ENCODE measurements at places on chromosomes 12 and 14. TPM values are rescaled to one million over a fixed set of nuclear protein-coding genes. Genes with fewer than 3 reads are reported as not detected.

HOXC4 gene
- total RNA-seq, result 1.3 TPM

TSPAN8 gene
- total RNA-seq, result not detected

KRT1 gene
- total RNA-seq, result not detected

IAPP gene
- not detected for total RNA-seq

BCL2L14 gene
- total RNA-seq, result 0.61 TPM

DNA sequence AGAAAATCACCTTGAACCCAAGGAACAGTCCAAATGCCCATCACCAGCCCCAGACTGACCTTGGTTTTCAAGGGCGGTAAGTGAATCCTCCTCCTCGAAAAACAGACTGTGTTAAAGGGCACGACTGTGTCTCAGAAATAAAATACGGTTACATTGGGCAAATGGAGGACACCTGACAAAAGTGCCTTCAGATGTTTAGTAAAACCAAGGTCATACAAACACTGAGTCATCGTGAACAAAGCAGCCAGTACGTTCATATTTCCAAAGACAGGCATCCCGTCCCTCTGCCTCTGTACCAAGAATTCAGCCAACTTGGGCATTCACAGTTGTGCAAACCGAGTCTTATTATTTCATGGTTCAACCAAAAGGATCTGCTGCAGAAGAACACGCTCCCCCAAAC lies 25.9 kb downstream of the FOXN3 start:
- H3K4me1 ChIP-seq, result peaks cover 58% of the 10 kb centered on the region
- H3K27ac ChIP-seq, result no peak overlapping the region
- no peak overlapping the region for H3K4me3 ChIP-seq
- peaks cover 5% of the 10 kb centered on the region for H3K36me3 ChIP-seq
- DNase-seq, result no peak
- H3K27me3 ChIP-seq, result no peaks in the 10 kb centered on the region

DNA sequence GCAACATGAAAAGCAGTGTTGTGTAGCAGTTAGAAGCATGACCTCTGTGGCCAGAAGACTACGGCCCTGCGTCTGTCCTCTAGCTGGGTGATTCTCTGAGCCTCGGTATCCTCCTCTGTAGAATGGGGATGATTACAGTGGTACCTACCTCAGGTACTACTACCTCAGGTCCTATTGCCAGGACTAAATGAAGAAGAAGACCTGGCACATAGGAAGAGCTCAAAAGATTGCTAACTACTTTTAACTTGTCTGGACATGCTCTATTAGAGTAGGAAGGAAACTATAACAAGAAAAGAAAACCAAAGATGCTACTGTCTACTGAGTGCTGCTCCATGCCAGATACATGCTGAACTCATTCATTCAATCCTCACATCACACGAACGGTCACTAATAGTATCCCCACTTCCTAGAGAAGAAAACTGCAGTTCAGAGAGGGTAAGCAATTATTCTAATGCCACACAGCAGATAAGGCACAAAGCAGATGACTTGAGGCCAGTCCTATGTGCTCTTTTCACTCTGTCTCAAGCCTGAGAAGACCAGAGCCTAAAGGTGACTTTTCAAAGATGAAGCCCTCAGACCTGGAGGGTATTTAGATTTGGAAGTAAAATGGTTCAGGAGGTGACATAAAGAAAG lies 108.1 kb upstream of the HIF1A start:
- H3K27me3 ChIP-seq, result no peaks in the 10 kb centered on the region
- H3K4me1 ChIP-seq, result peaks cover 53% of the 10 kb centered on the region
- no peak overlapping the region for H3K4me3 ChIP-seq
- peak overlapping the region; percentile 0 for H3K27ac ChIP-seq
- H3K36me3 ChIP-seq, result peaks cover 6% of the 10 kb centered on the region

DNA sequence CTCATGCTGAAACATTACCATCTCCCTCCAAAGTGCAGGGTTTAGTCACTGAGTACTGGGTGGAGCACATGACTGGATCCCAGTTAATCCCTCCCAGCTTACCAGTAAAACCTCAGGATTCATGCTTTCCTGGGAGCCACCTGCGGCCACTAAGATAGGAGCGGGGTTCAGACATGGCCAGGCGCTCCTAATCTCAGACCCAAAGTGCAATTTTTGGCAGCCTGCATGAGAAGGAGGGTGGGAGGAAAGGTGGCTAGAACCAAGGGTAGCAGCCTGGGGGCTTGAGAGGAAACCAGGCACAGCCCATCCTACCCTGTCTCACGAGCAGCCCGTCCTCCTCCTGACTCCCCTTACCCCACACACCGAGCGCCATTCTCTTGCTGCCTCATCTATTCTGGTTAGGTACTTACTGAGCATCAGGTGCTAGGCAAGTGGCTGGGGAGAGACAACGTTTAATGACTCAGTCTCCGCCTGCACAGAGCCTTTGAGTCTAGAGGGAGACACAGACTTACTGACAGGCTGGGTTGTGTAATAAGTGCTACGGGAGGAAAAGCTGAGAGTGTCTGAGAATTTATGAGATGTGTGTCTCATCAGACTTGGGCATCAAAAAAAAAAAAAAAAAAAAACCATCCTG lies 9.9 kb downstream of the GPRC5A start:
- peaks cover 40% of the 10 kb centered on the region for H3K27me3 ChIP-seq
- H3K27ac ChIP-seq, result no peak overlapping the region
- DNase-seq, result no peak

GRCh38 chr12:44876544-44877410 lies 662 bp upstream of the NELL2 start:
- peaks cover 23% of the 10 kb centered on the region for H3K4me1 ChIP-seq
- no peak for DNase-seq
- H3K27me3 ChIP-seq, result peaks cover 59% of the 10 kb centered on the region
- H3K36me3 ChIP-seq, result peaks cover 19% of the 10 kb centered on the region
- H3K4me3 ChIP-seq, result peak overlapping the region; percentile 89
- no peak overlapping the region for H3K27ac ChIP-seq

GRCh38 chr14:94088516-94088915 lies 7.4 kb downstream of the IFI27L1 start:
- peaks cover 3% of the 10 kb centered on the region for H3K4me1 ChIP-seq
- no peak overlapping the region for H3K4me3 ChIP-seq

DNA sequence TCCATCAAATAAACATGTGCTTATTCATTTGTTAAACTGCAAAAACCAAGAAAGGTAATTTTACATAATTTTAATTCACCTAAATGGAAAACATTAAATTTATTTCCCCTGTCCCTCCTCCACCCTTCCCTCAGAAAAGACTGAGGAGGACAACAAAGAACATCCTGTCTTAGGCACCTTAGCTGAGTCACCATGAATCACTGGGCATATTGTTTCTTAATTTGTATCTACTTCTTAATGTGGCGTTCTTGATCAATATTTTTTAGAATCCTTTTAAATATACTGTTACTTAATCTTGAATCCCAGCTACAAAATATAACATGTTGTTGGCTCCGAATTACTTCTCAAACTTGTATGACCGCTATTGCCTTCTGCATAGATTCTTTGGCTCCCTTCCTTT lies 23.5 kb downstream of the SIX6 start:
- H3K27me3 ChIP-seq, result peaks cover 45% of the 10 kb centered on the region
- H3K4me1 ChIP-seq, result no peaks in the 10 kb centered on the region
- peaks cover 7% of the 10 kb centered on the region for H3K36me3 ChIP-seq

- peaks cover 8% of the 10 kb centered on the region for H3K4me1 ChIP-seq
- no peaks in the 10 kb centered on the region for H3K36me3 ChIP-seq
- no peak overlapping the region for H3K4me3 ChIP-seq
- DNase-seq, result no peak
- H3K27me3 ChIP-seq, result no peaks in the 10 kb centered on the region
Measured at GRCh38 chr12:19052689-19053088, 76.8 kb upstream of the PLEKHA5 start.

DNA sequence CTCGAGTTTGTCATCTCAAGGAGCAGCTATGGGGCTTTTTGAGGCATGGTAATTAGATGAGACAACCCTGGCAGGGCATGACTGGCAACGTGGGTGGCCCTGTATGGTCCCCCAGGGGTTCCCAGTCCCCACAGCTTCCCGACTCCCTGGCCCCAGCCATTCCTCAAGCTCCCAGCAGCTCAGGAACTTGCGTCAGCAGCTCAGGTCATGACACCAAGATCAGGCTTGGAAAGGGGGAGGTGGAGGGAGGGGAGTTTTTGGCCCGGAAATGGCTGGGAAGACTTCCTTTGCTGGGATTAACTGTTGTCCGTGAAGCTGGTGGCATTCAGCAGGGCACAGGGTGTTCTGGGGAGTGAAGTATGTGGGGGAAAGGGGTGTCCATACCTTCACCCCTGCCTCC lies 10.4 kb upstream of the NRIP2 start:
- H3K4me1 ChIP-seq, result no peaks in the 10 kb centered on the region
- H3K4me3 ChIP-seq, result no peak overlapping the region
- DNase-seq, result no peak
- no peak overlapping the region for H3K27ac ChIP-seq
- no peaks in the 10 kb centered on the region for H3K27me3 ChIP-seq

GRCh38 chr12:10779103-10779502 lies 23.3 kb downstream of the TAS2R7 start:
- no peak overlapping the region for H3K27ac ChIP-seq
- no peaks in the 10 kb centered on the region for H3K36me3 ChIP-seq
- no peak for DNase-seq
- H3K4me3 ChIP-seq, result no peak overlapping the region
- no peaks in the 10 kb centered on the region for H3K4me1 ChIP-seq

DNA sequence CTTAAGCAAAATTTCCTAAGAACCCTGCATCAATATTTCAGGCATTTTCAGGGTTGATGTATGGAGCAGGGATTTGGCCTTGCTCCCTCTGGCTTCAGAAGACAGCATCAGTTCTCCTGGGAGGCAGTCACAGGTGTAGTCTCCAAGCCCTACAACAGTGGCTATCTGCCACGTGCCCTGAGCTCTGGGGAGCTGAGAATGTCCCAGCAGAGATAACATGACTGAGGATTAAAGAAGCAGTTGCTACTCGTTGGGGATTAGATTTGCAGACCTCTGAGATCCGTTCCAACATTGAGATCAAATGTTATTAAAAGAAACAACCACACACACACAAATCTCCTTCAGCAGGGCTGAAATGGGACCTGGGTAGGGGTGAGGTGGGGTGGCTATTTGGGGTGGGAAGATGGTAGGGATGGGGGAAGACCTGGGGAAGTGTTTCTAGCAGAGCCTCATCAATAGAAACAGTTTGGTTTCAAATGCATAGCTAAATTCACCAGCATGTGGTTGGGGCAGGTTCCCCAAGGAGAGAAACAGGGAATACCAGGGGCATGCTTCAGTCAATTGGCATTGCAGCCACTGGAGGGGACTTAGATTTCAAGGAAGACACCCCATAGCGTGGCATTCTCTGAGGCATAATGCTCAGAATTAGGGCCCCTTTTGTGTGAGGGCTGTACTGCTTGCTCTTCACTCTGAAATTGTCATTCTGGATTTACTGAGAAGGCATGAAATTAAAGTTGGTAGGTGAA lies 15.2 kb upstream of the FAM234B start:
- peaks cover 8% of the 10 kb centered on the region for H3K27me3 ChIP-seq
- H3K36me3 ChIP-seq, result no peaks in the 10 kb centered on the region
- no peak overlapping the region for H3K4me3 ChIP-seq

DNA sequence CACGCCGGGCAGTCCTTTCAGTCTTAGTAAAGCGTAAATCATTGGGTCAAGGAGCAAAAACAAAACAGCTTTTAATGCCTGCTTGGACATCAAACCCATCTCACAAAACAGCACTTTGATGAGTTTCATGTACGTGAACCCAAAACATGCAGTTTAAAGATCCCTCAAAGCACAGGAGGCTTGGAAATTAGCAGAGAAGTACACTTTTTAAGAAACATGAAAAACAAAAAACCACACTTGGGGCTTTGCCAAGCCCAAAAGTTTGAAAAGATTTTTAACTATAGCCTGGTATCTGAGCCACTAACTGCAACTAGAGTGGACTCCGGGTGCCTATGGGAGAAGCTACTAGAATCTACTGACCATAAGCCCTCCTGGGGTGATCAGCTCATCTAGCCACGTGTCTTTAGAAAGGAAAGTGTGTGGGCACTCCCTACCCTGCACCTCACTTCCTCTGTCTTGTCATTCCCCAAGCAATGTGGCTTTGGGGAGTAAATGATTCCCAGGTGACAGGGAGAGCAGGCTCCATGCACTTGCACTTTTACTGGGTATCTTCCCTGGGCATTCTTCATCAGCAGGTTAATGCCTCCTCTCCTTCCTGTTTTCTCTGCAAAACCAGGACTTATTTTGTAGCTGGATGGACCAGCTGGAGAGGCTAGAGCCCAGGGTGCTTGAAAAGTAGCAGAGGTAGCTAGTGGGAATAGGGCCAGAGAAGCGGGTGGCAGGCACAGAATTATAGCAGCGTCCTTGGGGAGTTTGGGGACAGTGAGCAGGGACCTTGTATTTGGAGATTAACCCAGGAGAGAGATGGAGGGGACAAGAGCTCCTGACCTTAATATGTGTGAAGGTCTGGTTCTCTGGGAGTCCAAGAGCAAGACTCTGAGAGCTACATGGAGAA lies 339.3 kb downstream of the BCL11B start:
- H3K27ac ChIP-seq, result peak overlapping the region; percentile 6
- peak overlapping the region; percentile 45 for H3K4me3 ChIP-seq
- peaks cover 10% of the 10 kb centered on the region for H3K27me3 ChIP-seq
- peaks cover 24% of the 10 kb centered on the region for H3K4me1 ChIP-seq

- H3K27me3 ChIP-seq, result no peaks in the 10 kb centered on the region
- peak overlapping the region; percentile 86 for H3K27ac ChIP-seq
- H3K4me1 ChIP-seq, result peaks cover 62% of the 10 kb centered on the region
- H3K4me3 ChIP-seq, result peak overlapping the region; percentile 91
- DNase-seq, result no peak
Measured at GRCh38 chr14:71322655-71323250, 415.5 kb downstream of the PCNX1 start.

GRCh38 chr14:29028973-29029582 lies 262.5 kb downstream of the FOXG1 start:
- no peaks in the 10 kb centered on the region for H3K27me3 ChIP-seq
- no peak overlapping the region for H3K27ac ChIP-seq
- H3K36me3 ChIP-seq, result peaks cover 13% of the 10 kb centered on the region

DNA sequence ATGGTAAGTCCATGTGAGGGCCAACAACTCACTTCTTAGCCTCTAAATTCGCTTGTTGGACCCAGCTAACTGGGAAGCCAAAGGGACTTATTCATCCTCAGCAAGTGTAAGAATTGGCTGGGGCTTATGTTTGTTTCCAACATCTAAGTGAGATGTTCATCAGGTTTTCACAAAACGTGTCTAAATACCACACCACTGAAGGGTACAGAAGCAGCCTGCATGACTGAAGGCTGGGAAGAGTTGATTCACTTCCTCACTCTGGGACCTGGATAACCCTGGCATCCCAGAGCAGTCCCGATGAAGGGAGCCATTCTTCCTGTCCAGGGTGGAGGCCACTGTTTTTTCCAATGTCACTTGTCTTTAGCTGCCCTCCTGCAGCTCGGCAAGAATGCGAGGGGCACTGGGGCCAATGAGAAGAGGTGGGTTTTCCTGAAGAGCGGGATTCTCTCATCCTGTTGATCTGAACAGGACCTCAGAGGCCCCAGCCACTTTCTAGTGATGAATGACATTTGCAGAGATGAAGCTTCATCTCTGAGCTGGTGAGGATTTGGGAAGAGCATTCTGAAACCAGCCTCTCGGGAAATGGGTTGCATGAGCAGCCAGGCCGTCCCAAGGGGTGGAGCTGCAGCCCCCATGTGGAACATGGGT lies 12.2 kb upstream of the COL2A1 start:
- H3K36me3 ChIP-seq, result no peaks in the 10 kb centered on the region
- DNase-seq, result no peak
- H3K4me3 ChIP-seq, result no peak overlapping the region
- H3K27ac ChIP-seq, result no peak overlapping the region
- peaks cover 20% of the 10 kb centered on the region for H3K27me3 ChIP-seq
- no peaks in the 10 kb centered on the region for H3K4me1 ChIP-seq
